ENCODE measurements at places on chromosomes 11 and 22. TPM values are rescaled to one million over a fixed set of nuclear protein-coding genes. Genes with fewer than 3 reads are reported as not detected.

GRCh38 chr22:28950617-28951411 lies 67.4 kb downstream of the ZNRF3 start:
- no peak for DNase-seq

DNA sequence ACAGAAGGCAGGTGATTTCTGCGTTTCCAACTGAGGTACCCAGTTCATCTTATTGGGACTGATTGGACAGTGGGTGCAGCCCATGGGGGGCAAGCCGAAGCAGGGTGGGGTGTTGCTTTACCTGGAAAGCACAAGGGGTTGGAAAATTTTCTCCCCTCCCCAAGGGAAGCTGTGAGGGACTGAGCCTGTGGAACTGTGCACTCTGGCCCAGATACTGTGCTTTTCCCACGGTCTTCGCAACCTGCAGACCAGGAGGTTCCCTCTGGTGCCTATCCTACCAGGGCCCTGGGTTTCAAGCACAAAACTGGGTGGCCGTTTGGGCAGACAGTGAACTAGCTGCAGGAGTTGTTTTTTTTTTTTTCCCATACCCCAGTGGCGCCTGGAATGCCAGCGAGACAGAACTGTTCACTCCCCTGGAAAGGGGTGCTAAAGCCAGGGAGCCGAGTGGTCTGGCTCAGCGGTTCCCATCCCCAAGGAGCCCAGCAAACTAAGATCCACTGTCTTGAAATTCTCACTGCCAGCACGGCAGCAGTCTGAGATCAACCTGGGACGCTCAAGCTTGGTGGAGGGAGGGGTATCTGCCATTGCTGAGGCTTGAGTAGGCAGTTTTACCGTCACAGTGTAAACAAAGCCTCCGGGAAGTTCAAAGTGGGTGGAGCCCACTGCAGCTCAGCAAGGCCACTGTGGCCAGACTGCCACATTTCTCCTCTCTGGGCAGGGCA lies 97.2 kb downstream of the JRKL start:
- no peak for DNase-seq

DNA sequence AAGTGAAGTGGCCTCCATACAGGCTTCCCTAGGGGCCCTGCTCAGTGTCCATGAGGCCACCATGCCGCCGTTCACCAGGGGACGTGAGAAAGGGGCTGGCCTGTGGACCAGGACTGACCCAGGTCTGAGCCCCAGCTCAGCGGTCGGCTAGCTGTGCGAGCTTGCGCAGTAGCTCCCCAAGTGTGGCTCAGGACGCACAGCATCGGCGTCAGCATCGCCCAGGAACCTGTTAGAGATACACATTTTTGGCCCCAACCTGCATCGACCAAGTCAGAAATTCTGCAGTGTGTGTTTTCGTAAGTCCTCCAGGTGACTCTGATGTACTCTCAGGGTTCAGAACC lies 429 bp downstream of the TP53AIP1 start:
- DNase-seq = no peak

DNA sequence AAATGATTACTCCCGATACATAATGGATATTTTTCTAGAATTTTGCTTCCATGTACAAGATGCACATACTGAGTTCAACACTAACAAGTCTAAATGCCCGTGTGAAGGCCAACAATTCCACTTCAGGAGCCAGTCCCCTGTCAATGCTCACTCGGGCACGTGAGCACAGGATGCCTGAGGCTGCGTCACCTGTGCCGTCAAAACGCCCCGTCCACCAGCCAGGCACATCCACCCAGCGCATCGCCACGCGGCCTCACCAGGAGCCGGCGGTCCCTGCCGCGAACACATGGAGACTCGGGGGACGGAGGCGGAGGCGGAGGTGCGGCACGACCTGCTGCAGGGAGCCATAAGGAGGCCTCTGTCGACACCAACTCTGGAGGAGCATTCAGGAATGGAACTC lies 9.8 kb downstream of the TOLLIP start:
- DNase-seq = peak; percentile 37

- DNase-seq = no peak
These were observed 711 bp downstream of the FDX1 start for GRCh38 chr11:110430267-110431050.

DNA sequence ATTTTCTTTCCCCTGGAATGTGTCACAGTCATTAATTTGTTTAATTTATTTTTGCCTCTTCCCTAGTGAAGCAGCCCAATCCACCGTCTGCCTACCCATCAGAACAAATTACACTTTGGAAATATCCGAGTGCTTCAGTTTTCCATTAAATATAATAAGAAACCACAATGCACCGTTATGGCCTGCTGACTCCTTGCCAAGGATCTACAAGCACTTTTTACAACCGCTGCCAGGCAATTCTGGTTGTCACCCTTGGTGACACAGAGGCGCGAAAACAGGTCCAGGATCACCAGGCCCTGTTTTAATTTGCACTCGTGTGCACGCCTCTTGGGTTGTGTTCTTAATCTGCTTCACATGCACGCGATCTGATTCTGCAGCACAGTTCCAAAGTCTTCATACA lies 43.9 kb downstream of the KIRREL3 start:
- DNase-seq = no peak

- no peak for DNase-seq
These were observed 97.4 kb upstream of the PRDM11 start for GRCh38 chr11:45048870-45049691.

GRCh38 chr11:125176866-125177265 lies 12.3 kb downstream of the PKNOX2 start:
- no peak for DNase-seq

DNA sequence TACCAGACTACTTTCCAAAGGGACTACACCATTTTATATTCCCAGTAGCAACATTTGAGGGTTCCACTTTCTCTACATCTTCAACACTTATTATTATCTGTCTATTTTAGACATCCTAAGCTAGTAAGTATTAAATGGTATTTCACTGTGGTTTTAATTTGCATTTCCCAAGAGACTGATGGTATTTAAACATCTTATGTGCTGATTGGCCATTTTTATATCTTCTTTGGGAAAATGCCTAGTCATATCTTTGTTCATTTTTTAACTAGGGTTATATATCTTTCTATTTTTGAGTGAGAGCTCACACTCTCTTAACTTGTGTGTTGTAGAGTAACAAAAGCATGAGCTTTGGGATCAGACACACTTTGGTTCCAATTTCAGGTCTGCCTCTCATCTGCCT lies 73.7 kb downstream of the PRCP start:
- DNase-seq = no peak

- DNase-seq = no peak
These were observed 116.7 kb upstream of the IGLL5 start for GRCh38 chr22:22770881-22771280.

- peak; percentile 77 for DNase-seq
These were observed 13.2 kb downstream of the OTUB1 start for GRCh38 chr11:63999349-64000025.

GRCh38 chr11:44670794-44671193 lies 56.0 kb upstream of the TSPAN18 start:
- DNase-seq = no peak

- peak; percentile 87 for DNase-seq
These were observed 85.5 kb downstream of the RCN1 start for GRCh38 chr11:32176223-32176934.

DNA sequence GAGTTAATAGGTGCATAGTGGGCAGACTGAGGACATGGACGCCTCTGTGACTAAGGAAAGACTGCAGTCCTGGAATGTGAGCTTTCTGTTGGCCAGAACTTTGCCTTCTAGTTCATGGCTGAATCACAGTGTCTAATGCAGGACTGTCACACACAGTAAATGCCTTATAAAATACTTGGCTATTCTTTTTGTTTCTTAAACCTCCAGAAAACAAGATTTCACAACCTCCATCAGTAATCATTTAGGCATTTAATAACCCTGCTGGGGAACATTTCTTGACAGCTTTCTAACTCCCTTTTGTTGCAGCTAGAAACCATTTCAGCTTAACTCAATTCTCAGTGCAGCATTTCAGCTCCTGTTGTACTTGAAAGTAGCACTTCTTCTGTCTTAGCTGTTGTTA lies 335.8 kb upstream of the DDI1 start:
- no peak for DNase-seq

DNA sequence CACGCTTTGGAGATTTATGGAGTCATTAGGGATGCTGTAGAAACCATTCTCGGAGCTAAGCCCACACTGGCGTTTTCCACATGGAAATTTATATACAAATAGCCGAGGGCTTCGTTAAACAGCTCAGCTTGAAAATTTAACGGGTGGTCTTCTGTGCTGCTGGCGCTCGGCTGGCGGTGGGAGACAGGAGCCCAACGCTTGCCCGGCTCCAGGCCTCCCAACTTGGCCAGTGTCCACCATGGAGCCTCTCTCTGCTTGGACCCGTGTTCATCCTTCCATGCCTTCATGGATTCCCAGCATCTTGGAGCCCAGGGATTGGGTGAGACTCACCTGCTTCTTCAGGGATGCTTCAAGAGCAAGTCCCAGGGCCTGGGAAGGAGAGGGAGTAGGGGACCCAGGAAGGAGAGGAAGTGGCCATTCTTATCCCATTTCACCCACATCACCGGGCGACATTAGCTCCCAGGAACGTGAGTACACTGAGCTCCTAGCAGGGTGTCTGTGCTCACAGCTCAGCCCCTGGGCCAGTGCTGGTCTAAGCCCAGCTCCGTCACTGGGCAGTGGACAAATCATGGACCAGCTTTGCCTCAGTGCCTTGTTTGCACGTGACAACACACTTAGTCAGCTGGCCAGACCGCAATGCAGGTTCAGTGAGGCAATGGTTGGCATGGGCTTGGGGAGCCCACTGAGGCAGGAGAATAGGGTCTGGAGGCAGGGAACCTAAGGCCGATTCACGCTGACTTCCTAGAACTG lies 944.3 kb downstream of the BRD1 start:
- no peak for DNase-seq

DNA sequence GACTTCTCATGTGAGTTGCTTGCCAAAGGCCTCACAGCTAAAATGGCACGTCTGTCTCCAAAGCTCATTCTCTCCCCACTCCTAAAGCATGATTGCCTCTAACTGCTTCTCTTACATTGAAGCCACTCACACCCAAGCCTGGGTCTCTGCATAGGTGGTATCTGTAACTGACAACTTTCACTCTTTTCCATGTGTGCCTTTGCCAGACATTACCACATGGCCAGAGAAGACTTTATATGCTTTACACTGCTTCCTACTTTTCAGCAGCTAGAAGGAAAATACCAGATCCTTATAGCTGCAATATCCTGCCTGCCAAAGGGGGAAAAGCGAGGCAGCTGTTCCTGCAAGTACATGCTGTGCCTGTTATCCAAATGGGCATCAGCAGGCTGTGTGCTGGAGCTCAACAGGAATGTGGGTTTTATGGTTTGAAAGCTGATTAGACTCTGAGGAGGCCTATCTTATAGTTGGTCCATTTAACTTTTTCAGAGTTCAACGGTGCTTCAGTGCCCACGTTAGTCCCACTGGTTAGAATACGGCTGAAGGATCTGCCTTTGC lies 547.1 kb downstream of the RAB38 start:
- no peak for DNase-seq

OR4D5 gene
- not detected for total RNA-seq

TMPRSS6 gene
- total RNA-seq = not detected

BCO2 gene
- 38.2 TPM for total RNA-seq

WNT11 gene
- total RNA-seq = 22.5 TPM

OR51I1 gene
- total RNA-seq = 0.93 TPM

MUC5AC gene
- not detected for total RNA-seq

NXPE2 gene
- total RNA-seq = 0.34 TPM

TEX54 gene
- not detected for total RNA-seq

ANGPTL5 gene
- total RNA-seq = not detected

SYT12 gene
- 0.24 TPM for total RNA-seq

LIF gene
- total RNA-seq = 16.9 TPM

CACNA1I gene
- 0.27 TPM for total RNA-seq

WNT7B gene
- 11.2 TPM for total RNA-seq

PRODH gene
- 1.7 TPM for total RNA-seq

CCDC116 gene
- 1.3 TPM for total RNA-seq

KCNJ5 gene
- 0.11 TPM for total RNA-seq

DTX4 gene
- total RNA-seq = 37.7 TPM

Measured in mesothelial cell of epicardium (in vitro differentiated cells).